ENCODE measurements at places on chromosomes 2 and 18. TPM values are rescaled to one million over a fixed set of nuclear protein-coding genes. Genes with fewer than 3 reads are reported as not detected.

GRCh38 chr2:234411793-234412192, 85.1 kb downstream of the ARL4C start:
- peaks cover 8% of the 10 kb centered on the region for H3K4me1 ChIP-seq
- no peaks in the 10 kb centered on the region for H3K36me3 ChIP-seq
- H3K27ac ChIP-seq = no peak overlapping the region
- H3K4me3 ChIP-seq = no peak overlapping the region
- DNase-seq = no peak

DNA sequence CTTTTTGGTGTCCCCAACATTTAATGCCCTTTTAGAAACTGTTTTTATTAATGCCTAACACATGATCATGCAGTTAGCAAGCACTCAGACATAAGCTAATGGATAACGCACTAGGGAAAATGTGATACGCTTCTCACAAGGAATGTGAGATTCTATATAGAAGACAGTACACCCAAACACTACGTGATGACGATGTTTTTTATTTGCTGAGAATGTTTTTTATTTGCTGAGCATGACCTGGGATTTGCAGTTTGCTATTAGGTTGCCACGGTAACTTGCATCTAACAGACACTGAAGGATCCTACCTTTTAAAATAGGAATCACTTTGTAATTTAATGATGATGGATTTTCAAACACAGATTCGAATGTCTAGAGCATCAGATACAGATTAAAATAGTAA, 4.9 kb downstream of the SMC6 start:
- no peaks in the 10 kb centered on the region for H3K27me3 ChIP-seq
- H3K4me3 ChIP-seq = no peak overlapping the region
- DNase-seq = no peak
- no peaks in the 10 kb centered on the region for H3K36me3 ChIP-seq

DNA sequence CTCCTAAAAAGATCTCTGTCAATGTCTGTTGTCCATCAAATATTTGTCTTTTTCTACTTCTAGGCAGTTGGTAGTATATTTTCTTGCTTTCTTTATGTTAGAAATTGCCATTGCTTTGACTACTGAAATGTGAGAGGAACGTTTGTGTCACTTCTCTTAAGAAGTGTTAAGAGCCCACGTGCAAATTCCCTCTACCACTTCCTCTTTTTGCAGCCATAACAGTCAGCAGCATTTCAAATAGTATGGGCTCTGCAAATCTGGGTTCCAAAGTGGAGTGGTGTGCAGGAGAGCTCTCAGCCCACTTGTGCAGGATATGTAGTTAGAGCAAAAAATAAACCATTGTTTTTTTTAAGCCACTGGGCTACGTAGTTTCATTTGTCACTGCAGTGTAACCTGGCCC, 314.0 kb downstream of the MEIS1 start:
- no peak overlapping the region for H3K4me3 ChIP-seq
- no peaks in the 10 kb centered on the region for H3K36me3 ChIP-seq
- no peak overlapping the region for H3K27ac ChIP-seq

Gene PHOSPHO2
- total RNA-seq = 5.0 TPM

DNA sequence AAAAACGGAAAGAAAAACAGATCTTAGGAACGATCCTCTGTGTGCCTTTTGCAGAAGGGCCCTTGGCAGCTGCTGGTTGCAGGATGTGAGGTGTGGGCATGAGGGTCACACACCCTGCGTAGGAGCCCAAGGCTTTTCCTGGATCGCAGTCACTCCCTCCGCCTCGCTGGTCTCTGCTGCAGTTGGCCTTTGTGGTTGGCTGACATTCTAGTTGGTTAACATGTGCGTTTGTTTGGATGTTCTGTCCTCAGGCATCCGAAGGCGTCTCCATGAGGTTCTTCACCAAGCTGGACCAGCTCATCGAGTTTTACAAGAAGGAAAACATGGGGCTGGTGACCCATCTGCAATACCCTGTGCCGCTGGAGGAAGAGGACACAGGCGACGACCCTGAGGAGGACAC, 61.7 kb downstream of the INPP5D start:
- DNase-seq = no peak
- no peaks in the 10 kb centered on the region for H3K36me3 ChIP-seq
- no peak overlapping the region for H3K27ac ChIP-seq
- no peaks in the 10 kb centered on the region for H3K27me3 ChIP-seq

GRCh38 chr2:191666732-191667131, 11.2 kb upstream of the NABP1 start:
- H3K27me3 ChIP-seq = no peaks in the 10 kb centered on the region

Gene FAM237A
- total RNA-seq = not detected

GRCh38 chr2:15724235-15724634, 132.6 kb downstream of the DDX1 start:
- peaks cover 8% of the 10 kb centered on the region for H3K27me3 ChIP-seq
- no peak overlapping the region for H3K27ac ChIP-seq
- H3K4me3 ChIP-seq = no peak overlapping the region

Gene ERBB4
- not detected for total RNA-seq

Gene NRP2
- total RNA-seq = 183 TPM

Gene OTX1
- not detected for total RNA-seq

DNA sequence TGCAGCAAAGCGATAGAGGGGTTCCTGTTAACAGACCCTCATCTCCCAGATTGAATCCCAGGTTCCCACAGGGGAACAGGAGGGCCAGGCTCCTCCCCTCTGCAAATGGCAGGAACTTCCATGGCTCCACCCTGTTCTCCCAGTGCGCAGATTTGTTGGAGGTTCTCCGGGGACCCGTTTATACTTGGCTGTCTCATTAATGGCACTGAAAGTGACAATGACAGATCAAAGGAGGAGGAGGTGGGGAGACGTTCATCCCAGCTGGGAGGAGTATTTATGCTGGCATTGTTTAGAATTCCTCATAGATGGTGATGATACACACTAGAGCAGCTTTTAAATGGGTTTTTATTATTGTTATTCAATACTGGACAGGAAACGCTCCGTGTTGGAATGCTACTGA, 186.9 kb downstream of the LRP1B start:
- no peaks in the 10 kb centered on the region for H3K4me1 ChIP-seq
- H3K27me3 ChIP-seq = no peaks in the 10 kb centered on the region
- no peak overlapping the region for H3K27ac ChIP-seq
- no peaks in the 10 kb centered on the region for H3K36me3 ChIP-seq
- no peak overlapping the region for H3K4me3 ChIP-seq
- DNase-seq = no peak

Gene MC2R
- total RNA-seq = not detected

DNA sequence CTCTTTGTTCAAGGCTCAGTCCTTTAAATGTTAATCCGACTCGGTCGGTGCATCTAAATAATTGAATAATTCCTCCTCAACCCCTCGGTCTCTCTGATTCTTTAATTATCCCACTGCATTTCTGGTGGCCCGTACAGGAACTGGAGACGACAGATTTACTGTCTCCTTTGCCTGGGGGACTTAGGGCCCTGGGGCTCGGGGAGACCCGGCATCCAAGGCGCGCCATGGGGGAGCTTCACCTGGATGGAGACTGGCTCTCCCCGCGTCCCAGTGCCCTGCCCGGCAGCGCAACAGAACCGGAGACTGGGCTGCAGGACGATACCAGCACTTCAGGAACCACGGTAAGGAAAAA, 47.7 kb upstream of the SELENOI start:
- no peaks in the 10 kb centered on the region for H3K36me3 ChIP-seq
- DNase-seq = no peak
- peak overlapping the region; percentile 70 for H3K4me3 ChIP-seq
- no peaks in the 10 kb centered on the region for H3K27me3 ChIP-seq
- peaks cover 26% of the 10 kb centered on the region for H3K4me1 ChIP-seq
- H3K27ac ChIP-seq = peak overlapping the region; percentile 82

GRCh38 chr2:24409700-24410556, 49.6 kb upstream of the ITSN2 start:
- no peak overlapping the region for H3K27ac ChIP-seq
- peak; percentile 92 for DNase-seq
- no peak overlapping the region for H3K4me3 ChIP-seq
- no peaks in the 10 kb centered on the region for H3K36me3 ChIP-seq
- H3K4me1 ChIP-seq = no peaks in the 10 kb centered on the region

DNA sequence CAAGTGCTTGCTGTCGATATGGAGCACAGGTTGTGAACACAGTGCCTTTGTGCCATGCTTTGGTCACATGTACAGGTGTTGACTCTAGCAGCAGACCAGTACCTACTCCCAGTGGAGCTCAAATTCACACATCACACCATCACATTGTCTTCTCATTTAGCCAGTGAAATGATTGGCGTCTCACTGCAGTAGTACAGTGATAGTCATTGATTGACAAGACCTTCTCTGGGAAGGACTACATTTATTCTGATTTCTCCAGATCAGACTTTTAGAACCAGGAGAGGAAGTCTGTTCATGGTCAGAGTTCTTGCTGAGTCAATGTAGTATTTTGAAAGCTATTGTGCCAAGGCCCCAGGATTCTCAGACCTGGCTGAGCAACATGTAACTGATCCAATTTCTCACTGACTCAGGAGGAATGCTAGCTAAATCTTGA, 75.2 kb downstream of the FMNL2 start:
- H3K36me3 ChIP-seq = no peaks in the 10 kb centered on the region
- DNase-seq = no peak
- peaks cover 20% of the 10 kb centered on the region for H3K4me1 ChIP-seq
- no peak overlapping the region for H3K4me3 ChIP-seq
- H3K27ac ChIP-seq = peak overlapping the region; percentile 44

Gene NAB1
- total RNA-seq = 44.2 TPM

GRCh38 chr2:177245010-177245422, 19.5 kb downstream of the NFE2L2 start:
- H3K27me3 ChIP-seq = no peaks in the 10 kb centered on the region
- H3K4me1 ChIP-seq = peaks cover 60% of the 10 kb centered on the region
- H3K36me3 ChIP-seq = peaks cover 3% of the 10 kb centered on the region
- no peak overlapping the region for H3K4me3 ChIP-seq
- peak overlapping the region; percentile 97 for H3K27ac ChIP-seq

Gene PLGLB2
- total RNA-seq = 3.2 TPM

GRCh38 chr2:96839293-96839874, 4.4 kb downstream of the ANKRD23 start:
- no peaks in the 10 kb centered on the region for H3K4me1 ChIP-seq
- DNase-seq = peak; percentile 34
- H3K27ac ChIP-seq = no peak overlapping the region
- H3K4me3 ChIP-seq = no peak overlapping the region

GRCh38 chr18:46068763-46069162, 3.3 kb downstream of the PSTPIP2 start:
- no peaks in the 10 kb centered on the region for H3K36me3 ChIP-seq
- no peak for DNase-seq
- no peaks in the 10 kb centered on the region for H3K27me3 ChIP-seq
- H3K27ac ChIP-seq = no peak overlapping the region
- H3K4me3 ChIP-seq = no peak overlapping the region

DNA sequence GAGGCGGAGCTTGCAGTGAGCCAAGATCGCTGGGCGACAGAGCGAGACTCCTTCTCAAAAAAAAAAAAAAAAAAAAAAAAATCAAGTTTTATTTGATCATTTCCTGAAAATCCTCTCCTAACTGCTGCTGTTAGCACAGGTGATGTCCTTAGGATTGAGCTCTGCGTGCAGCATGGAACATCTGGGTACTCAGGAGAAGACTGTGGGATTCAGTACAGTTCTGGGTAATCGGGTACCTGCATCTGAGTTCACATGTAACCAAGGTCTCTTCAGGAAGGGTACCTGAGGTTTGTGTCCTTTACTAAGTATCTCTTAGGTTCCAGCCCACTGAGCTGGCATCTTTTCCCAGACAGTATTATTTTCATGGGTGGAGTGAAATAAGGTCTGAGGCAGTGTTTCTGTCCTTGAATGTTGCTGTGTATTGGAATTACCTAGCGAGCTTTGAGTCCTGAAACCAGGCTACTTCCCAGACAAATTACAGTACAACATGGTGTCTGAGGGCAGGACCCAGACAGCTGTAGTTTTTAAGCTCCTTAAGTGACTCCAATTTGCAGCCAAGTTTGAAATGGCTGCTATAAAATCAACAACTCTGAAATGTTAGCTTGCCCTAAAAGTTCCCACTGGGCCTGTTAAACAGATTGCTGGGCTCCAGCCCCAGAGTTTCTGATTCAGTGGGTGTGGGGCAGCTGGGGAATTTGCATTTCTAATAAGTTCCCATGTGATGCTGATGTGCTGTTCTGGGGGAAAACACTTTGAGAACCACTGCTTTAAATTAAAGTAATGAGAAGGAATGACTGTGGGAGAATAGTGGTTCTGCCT, 120.5 kb downstream of the PMAIP1 start:
- H3K27me3 ChIP-seq = no peaks in the 10 kb centered on the region
- peaks cover 25% of the 10 kb centered on the region for H3K4me1 ChIP-seq
- peak; percentile 30 for DNase-seq
- no peak overlapping the region for H3K4me3 ChIP-seq
- H3K27ac ChIP-seq = peak overlapping the region; percentile 12

- no peak for DNase-seq
- H3K4me3 ChIP-seq = no peak overlapping the region
- H3K4me1 ChIP-seq = no peaks in the 10 kb centered on the region
- H3K36me3 ChIP-seq = no peaks in the 10 kb centered on the region
- H3K27me3 ChIP-seq = no peaks in the 10 kb centered on the region
- H3K27ac ChIP-seq = no peak overlapping the region
These were observed 60.6 kb upstream of the DARS1 start for GRCh38 chr2:136045835-136046570.

Gene COPS8
- total RNA-seq = 91.2 TPM

GRCh38 chr2:222751238-222751637, 79.8 kb downstream of the MOGAT1 start:
- H3K36me3 ChIP-seq = no peaks in the 10 kb centered on the region
- H3K27ac ChIP-seq = no peak overlapping the region
- no peak for DNase-seq
- H3K4me1 ChIP-seq = peaks cover 11% of the 10 kb centered on the region
- H3K27me3 ChIP-seq = no peaks in the 10 kb centered on the region

Gene HJURP
- 3.5 TPM for total RNA-seq

DNA sequence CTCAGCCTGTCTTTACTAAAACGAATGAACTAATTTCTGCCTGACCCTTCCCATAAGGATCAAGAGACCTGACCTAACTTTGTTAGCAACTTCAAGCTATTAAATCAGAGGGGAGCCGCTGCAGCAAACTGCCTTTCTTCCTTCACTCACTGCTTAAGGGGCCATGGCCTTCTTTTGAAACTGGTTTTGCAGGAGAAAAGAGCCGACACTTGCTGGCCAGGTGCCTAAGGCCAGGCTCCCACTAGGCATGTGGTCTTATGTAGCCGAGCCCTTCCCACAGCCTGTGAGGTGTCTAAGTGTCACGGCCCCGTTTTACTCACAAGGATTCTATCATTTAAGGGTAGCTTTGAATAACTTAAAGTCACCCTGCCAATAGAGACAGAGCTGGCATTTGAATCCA, 130.8 kb downstream of the ZNF236 start:
- H3K36me3 ChIP-seq = peaks cover 17% of the 10 kb centered on the region
- peak; percentile 36 for DNase-seq
- H3K4me1 ChIP-seq = no peaks in the 10 kb centered on the region
- H3K4me3 ChIP-seq = no peak overlapping the region

Gene MEP1B
- not detected for total RNA-seq

- no peaks in the 10 kb centered on the region for H3K4me1 ChIP-seq
- H3K4me3 ChIP-seq = no peak overlapping the region
- no peak overlapping the region for H3K27ac ChIP-seq
These were observed 325.4 kb downstream of the ZNF804A start for GRCh38 chr2:184923751-184924150.

Measured in osteoblast (primary cell).